Left cardiac atrium (tissue), 4 donors: ENCODE measurements at places on chromosomes 11 and 22. TPM values are rescaled to one million over a fixed set of nuclear protein-coding genes. Genes with fewer than 3 reads are reported as not detected.

- peak; percentile 45 for DNase-seq
Observed at GRCh38 chr11:19988598-19988997, 171.7 kb downstream of the DBX1 start.

DNA sequence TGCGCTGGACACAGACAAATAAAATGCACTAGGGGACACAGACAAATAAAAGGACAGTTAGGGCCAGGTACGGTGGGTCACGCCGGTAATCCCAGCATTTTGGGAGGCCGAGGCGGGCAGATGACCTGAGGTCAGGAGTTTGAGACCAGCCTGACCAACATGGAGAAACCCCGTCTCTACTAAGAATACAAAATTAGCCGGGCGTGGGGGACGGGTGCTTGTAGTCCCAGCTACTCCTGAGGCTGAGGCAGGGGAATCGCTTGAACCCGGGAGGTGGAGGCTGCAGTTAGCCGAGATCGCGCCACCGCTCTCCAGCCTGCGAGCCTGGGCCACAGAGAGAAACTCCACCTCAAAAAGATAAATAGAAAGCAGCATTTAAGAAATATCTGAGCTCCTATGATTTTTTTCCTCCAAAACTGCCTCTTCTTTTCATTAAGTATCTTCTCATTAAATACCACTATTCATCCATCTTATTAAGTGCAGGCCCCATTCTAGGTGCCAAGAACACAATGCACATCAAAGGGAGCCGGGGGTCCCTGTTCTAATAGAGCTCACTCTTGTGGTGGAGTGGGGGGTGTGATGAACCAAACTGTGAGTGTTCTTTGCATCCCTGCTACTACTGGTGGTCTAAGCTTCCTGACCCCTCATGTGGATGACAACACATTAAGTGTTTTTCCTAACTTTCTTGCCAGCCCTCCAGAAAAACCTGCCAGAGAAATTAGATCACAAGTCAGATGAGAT, 766 bp upstream of the ZNHIT2 start:
- no peak for DNase-seq

- DNase-seq = no peak
Observed at GRCh38 chr11:27524155-27524554, 17.6 kb upstream of the LIN7C start.

DNA sequence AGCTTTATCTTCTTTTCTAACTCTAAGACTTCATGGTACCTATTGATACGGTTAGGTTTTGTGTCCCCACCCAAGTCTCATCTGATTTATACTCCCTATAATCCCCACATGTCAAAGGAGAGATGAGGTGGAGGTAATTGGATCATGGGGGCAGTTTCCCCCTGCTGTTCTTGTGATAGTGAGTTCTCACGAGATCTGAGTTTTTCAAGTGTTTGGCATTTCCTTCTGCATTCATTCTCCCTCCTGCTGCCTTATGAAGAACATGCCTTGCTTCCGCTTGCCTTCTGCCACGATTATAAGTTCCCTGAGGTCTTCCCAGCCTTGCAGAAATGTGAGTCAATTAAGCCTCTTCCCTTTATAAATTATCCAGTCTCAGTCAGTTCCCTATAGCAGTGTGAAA, 5.1 kb upstream of the FAT3 start:
- no peak for DNase-seq

DNA sequence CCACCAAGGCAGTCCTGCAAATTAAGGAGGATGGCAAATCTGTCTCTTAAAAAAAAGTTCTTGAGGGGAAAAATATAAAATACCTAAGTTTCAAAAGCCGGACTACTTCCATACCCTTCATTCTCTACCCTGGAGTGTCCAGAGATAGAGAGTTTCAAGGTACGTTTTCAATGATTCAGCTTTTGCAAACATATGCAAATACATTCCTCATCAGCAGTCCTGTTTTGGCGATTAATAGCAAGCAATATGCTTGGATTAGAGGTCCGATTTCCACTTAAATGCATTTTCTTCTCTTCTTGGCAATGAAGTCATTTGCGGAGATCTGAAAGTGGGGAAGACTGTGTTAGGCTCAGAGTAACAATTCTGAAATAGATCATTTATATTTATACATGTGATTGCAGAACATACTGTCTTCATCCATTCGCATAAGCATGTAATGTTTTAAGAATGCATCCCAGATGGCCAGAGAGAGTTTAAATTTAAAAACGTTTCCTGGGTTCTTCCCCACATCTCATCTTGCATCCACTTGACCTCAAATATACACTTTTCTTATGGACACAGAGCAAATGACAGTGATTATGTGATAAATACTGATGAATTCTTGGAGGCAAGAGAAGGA, 13.8 kb upstream of the TFIP11 start:
- DNase-seq = no peak

Gene NRGN
- 8.2 TPM for total RNA-seq

Gene GVQW3
- total RNA-seq = 0.99 TPM

GRCh38 chr11:128618603-128619002, 31.2 kb upstream of the ETS1 start:
- DNase-seq = no peak

- no peak for DNase-seq
Observed at GRCh38 chr11:134519390-134519750, 107.3 kb upstream of the B3GAT1 start.

DNA sequence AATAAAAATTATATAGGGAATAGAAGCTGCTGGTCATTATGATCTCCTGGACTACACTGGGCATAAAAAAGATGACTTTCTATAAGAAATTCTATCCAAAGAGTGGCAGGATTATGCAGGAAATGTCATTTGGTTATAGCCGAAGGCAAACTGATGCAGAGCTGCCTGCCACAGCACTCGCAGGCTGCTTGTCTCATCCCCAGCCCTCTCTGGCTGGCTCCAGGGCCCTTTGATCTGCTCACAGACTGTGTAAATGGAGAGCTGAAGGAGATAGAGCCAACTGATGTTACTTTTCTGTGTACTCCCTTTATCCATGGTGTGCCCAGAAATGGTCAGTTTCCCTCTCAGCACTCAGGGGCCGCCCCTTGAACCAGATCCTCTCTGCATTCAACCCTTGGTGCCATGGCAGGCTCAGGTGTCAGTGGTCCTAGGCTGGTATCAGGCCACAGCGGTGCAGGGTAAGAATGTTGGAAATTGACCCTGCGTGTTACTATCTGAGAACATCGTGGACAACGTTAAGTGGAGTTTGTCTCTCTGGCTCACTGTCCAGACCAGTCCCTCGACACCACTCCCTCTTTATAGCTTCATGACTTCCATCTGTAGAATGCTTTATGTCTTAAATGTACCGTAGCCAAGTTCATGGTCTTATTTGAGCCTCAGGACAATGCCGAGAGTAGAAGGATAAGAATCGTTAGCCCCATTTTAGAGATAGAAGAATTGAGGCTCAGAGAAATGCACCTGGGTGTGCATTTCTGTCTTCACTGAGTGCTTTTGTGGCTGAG, 27.8 kb downstream of the TEAD1 start:
- no peak for DNase-seq

- DNase-seq = no peak
Observed at GRCh38 chr11:120773501-120774031, 250.3 kb upstream of the TBCEL start.

- no peak for DNase-seq
Observed at GRCh38 chr22:49672014-49672516, 155.6 kb downstream of the BRD1 start.

Gene BTBD10
- 19.5 TPM for total RNA-seq

DNA sequence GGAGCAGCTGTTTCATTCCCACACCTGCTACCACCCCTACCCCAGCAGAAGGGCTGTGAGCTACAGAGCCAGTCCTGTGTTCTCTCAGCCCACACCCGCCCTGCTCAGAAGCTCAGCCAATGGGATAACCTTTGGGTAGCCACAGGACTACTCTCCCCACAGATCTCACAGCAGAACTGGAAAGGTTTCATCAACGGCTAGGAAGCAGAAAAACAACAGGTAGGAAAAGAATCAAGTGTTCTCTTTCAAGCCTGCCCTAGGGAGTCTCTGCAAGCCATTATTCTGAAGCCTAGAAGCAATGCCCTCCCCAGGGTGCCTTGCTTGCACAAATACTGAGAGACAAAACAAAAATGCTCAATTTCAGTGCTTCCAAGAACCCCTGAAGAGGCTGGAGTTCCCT, 77.2 kb downstream of the TMPRSS5 start:
- DNase-seq = no peak

- DNase-seq = no peak
Observed at GRCh38 chr11:33920838-33921613, 29.1 kb upstream of the LMO2 start.

- DNase-seq = peak; percentile 26
Observed at GRCh38 chr11:2366733-2367132, 10.4 kb upstream of the CD81 start.

Gene SGSM1
- 24.8 TPM for total RNA-seq

DNA sequence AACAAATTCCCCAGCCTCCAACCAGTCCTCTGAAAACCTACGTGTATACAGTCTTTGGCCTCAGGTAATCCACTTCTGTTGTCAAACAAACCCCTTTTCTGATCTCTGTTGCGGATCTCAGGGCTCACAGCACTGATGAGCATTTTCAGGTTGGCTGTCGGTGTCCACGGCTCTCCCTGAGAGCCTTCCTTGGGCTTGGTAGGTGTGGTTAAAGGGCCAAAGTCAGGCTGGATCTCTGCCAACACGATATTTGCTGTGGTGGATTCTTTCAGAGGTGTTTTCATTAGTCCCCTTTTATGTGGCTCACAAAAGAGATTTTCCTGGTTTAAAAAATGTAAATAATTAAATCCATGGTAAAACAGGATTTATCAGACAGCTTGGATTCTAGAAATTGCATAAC, 2.9 kb downstream of the E2F8 start:
- DNase-seq = no peak

DNA sequence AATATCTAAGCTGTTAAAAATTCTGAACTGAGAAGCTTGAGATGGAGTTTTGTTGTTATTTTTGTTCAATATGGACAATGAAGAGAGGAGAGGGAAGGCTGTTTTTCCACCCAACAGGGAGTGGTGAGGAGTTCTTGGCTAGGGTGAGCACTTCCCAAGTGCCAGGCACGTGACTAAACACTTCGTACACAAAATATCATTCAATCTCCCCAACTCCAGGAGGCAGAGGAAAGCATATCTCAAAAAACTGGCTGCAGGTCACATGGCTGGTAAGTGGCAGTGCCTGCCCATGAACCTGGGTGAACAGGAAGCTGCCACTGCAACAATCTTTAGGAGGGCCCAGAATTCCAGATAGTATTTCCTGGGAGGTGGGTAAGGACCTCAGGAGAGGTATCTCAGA, 11.6 kb downstream of the ELF5 start:
- DNase-seq = no peak

- DNase-seq = no peak
Observed at GRCh38 chr11:224424-224823, 11.7 kb downstream of the SIRT3 start.

Gene KCNJ11
- 21.2 TPM for total RNA-seq

DNA sequence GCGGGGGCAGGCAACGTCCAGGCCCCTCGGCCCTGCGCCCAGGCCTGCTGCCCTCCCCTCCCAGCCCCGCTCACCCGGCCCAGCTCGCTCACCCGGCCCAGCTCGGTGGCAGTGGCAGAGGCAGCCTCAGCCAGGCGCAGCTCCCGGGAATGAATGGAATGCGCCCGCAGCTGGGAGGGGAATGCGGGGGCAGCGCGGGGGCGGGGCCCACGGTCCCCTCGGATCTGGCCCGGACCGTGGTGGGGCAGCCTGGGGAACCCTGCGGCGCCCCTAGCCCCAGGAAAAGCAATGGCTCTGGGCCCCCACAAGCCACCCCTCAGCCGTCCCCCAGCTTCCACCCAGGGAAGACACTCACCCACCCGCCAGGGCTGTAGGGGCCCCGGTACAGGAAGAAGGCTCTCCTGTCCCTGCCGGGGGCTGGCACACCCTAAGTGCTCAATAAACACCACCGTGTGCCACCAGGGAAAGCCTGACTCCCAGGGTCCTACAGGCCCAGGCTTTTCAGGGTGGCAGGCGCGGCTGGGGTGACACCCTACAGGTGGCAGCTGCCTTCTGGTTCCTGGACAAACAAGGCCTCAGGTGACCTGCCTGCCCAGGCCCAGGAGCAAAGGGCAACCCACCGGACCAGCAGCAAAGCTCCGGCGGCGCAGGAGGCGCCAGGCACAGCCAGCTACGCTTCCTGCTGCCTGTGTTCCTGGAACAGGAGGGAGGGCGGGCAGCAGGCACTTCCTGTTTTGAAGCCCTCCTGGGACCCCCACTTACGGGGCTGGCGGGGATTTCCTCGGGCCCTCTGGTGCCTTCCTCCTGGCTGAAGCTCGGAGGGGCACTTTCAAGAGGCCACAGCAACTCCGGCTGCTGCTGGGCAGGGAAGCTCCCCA, 13.8 kb downstream of the PLXNB2 start:
- DNase-seq = peak; percentile 76

GRCh38 chr22:29308148-29308790, 1.8 kb downstream of the GAS2L1 start:
- DNase-seq = peak; percentile 39

DNA sequence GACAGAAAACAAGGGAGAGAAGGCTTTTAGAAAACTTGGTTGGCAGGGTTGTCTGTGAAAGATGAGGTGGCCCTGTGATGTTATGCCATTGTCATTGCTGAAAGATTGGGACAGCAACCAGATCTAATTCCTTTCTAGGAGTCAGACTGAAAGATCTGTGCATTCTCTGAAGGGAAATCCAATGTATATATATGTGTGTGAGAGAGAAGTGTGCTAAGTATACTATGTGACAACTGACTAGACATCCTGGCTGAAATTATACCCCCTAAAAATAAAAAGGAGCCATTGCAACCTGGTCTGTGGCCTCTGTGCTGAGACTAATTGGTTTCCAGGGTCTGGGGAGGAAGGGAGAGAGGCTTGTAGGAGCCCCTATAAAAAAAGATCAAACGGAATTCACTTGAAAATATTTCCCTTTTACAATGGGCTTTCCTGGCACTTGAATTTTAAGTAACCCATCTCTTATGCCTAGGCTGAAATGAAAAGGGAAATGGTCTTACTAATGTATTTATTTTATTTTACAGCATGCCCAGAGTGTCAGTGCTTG, 1.2 kb upstream of the MPPED2 start:
- no peak for DNase-seq

GRCh38 chr11:100865443-100866065, 178.5 kb downstream of the ARHGAP42 start:
- no peak for DNase-seq

DNA sequence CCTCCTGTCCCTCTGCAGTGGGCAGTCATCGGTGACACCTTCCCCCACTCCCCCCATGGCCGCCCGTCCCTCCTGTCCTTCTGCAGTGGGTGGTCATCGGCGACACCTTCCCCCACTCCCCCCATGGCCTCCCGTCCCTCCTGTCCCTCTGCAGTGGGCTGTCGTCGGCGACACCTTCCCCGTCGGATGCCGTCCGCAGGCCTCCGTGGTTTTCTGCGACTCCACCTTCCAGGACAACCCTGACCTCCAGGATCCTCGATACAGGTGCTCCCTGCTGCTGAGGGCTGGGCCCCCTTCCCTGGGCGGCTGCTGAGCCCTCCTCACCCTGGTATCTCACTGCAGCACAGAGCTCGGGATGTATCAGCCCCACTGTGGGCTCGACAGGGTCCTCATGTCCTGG, 2.2 kb downstream of the MIOX start:
- DNase-seq = no peak
